ENCODE measurements at places on chromosomes 13 and 19. TPM values are rescaled to one million over a fixed set of nuclear protein-coding genes. Genes with fewer than 3 reads are reported as not detected.

Gene ISOC2
- 58.5 TPM for total RNA-seq

DNA sequence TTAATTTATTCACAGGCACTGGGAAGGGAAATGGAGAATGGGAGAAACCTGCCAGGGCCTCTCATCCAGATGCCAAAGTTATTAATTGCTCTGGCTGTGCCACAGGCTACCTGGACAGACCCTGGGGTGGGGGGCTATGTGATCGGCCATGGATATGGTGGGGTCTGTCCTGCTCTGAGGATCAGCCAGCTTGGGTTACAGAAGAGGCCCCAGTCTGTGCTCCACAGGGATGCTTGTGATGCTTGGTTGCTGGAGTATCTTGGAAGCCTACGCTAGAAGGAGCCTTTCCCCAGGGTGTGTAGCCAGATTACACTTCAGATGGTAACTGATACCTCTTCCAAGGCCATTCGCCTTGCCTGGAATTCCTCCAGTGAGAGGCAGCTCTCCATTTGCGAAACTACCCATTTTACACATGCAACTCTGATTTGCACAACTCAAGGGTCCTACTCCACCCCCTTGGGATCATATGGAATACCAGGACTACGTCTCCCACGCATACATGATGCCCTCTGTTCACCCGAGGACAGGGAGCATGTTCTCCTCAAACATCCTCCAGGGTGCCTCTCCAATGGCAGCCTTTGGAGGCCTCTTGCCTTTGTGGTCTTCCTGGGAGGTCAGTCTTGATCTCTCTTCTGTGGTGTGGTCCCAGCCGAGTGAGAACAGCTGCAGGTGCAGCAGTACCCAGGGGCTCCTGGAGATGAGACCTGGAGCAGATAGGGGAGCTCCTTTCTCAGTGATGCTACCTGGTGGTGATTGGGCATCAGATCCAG is 186.6 kb upstream of the TSHZ3 start:
- DNase-seq: no peak

DNA sequence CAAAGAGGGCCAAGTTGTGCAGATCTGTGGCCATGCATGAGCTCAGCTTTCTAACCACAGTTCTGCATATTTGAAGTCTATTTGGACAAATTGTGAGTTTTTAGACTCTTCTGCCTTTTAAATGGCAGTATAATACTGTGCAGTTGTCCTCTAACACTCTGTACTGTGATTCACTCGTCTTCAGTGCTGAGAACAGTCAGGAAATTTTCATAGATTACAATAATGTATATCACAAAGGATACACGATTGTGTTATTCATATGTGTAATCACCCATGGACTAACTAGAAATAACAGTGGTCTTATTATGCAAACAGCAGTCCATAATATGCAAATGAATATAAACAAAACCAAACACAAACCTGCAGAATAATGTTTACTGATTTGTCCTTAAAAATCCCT is 259.1 kb downstream of the PCDH9 start:
- no peak for DNase-seq

- peak; percentile 88 for DNase-seq
These were observed 9.8 kb upstream of the SLC7A10 start for GRCh38 chr19:33235269-33235995.

GRCh38 chr19:51697169-51697776 is 4.1 kb downstream of the SPACA6 start:
- DNase-seq: no peak

DNA sequence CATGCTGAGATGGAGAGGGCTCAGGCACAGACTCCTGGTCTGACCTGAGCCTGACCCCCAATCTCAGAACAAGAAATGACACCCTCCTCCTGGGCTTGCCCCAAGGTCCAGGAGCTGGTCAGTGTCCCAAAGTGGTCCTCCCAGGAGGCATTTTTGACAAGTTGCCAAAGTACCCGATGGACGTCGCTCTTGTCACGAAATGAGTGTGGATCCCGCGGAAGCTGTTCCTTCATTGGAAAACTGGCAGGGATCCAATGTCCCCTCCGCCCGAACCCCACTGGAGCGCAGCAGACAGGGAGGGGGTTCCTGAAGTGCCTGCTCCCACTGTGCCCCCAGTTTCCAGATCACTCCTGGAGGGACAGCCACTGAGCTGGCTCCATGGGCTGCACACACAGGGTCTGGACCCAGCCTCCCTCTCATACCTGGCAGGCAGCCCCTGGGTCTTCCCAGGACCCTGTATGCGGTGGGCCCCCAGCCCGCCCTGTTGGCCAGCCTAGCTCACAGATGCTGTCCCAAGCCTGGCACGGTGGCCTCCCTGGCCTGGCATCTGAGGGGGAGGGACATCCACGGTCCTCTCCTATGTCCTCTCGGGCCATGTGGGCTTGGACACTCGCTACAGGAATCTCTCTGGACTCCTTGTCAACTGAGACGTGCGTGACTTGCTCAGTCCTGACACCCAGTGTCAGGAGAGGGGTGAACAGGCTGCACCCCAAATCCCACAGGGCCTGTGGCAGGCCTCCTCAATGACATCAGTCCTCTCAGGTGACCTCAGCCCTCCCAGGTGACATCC is 12.8 kb upstream of the ZNF14 start:
- no peak for DNase-seq

Gene ICAM4
- 0.52 TPM for total RNA-seq

DNA sequence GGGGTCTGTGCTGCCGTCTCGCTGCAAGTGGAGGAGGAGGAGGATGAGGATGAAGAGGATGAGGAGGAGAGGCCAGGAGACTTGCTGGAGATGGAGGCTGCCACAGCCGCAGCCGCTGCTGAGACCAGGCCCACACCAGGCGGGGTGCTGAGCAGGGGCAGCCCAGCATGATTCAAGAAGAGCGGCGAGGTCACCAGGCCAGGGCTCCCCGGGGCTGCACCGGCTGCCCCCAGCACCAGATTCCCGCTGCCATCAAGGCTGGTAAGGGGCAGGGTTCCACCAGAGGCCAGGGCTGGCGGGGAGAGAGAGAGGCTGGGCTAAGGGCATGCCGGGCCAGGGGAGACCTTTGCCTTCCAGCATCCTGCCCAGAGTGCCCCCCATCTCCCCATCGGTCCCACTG is 15.3 kb downstream of the ZNF574 start:
- DNase-seq: no peak

DNA sequence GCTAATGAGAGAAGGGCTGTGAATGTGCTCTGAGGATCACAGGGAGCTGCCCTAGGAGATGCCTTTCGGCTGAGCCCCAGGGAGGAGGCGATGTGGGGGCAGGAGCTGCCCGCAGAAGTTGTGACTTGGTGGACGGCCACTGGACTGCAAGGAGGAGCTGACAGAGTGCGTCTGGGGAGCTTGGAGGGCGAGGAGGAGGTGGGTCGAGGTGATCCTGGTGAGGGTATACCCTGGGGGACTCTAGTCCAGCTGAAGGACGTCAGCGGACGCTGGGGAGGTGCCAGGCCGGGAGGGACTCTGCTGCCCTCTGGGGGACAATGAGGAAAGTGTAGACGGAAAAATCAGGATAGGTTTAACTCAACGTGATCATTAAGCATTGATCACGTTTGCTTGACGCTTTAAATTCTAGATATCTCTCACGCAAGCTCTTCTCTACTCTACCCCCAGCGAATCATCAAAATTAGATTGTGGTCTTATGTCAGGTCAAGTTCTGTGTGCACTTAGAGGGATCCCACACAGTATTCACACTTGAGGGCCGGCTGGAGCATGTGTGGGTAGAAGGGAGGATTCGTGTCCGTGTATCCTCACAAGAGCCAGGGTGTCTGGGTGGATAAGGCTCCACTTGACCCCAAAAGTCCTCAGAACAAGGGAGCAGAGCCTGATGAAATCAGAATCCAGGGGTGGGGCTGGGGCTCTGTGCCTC is 3.3 kb upstream of the CEACAM7 start:
- DNase-seq: no peak

DNA sequence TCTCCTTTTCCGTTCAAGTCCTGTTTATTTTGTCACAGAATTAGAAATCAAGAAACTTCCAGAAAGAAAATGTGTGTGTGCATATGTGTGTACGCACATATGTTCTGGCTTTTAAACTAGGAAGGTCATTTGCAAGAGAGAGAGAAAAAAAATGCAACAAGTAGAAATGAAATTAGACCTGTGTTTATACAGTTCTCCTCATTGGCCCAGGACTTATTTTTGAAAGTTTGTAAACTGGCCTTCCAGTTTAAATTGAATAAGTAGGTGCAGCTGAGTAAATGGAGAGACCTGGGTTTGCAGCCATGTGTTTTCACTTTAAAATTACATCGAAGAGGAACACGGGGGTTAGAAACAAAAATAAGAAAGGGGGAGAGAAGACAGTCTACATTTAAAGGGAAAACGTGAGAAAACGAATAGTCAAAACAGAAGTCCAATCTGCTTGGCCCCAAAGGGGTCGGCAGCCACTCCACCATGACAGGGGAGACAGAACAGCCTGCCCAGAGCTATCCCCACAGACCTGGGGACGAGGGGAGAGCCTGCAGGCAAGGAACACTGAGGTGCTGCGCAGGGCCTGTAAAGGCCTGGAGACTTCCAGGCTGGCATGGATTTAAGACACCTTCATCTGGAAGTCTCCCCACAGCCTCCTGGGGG is 216.8 kb upstream of the MAB21L1 start:
- no peak for DNase-seq
